ENCODE measurements at places on chromosomes 16 and 17.

DNA sequence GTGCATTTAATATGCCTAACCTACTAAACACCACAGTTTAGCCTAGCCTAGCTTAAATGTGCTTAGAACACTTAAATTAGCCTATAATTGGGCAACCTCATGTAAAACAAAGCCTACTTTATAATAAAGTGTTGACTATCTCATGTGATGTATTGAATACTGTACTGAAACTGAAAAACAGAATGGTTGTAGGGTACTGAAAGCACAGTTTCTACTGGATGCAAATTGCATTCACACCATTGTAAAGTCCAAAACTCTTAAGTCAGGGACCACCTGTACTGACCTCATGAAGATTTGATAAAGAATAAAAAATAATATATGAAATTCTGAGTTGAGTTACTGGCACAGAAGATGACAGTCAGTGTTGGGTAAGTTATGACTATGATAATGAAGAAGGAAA, 625.4 kb upstream of the SOX9 start:
- no peak for DNase-seq

DNA sequence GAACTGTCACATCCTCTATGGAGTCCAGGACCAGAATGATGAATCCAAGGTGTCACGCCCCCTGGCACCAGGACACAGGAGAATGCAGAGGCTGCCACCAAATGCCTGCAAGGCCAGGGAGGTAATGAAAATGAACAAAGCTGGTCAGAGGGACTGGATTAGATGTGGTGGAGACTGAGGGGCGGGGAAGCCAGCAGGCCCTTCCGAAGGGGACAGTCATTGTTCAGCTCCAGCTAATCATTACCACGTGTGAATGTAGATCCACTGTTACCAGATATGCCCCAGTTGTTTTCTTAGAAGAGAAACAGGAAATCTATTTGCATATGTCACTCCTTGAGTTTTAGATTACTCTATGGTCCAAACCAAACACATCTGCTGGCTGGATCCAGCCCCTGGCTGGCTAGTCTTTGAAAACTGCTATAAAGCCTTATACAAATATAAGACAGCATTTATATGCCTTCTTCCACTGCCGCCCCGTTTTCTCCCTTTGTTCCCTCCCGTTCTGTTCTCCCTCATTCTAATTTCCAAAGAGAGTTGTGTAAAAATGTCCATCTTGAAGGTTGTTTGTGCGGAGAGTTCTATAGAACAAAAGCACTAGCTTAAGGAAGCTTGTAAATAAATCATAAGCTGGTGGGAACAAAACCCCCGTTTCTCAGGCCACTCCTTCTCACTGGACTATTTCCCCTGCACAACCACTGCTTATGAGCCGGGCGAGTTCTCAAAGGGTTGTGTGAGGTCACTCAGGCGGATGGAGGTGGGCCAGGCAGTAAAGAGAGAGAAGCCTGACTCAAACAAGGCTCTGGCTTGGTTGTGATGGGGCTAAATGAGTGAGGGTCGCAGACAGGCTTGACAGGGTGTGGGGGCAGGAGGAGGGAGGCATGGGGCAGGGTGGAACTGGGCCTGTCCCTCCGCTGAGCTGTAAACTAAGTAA, 14.2 kb downstream of the CRYM start:
- DNase-seq = no peak

- no peak for DNase-seq
Measured at GRCh38 chr17:71402661-71403141, 718.1 kb upstream of the SOX9 start.

DNA sequence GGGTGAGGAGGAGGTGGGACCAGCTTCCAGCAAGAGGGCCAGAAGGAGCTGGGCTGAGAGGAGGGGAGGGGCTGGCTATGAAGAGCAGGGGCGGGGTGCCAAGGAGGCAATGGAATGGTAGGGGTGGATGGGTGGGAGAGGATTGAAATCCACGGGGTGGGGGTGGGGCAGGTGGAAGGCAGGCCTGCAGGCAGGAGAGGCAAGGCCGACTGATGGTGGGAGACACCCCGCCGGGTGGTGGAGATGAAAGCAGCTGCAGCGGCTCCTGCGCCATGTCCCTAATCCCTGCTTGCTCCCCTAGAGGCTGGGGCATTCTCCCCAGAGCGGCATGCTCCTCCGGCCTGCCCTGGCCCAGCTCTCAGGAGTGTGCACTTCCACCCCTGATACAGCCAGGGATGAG, 27.8 kb upstream of the TAC4 start:
- DNase-seq = no peak

DNA sequence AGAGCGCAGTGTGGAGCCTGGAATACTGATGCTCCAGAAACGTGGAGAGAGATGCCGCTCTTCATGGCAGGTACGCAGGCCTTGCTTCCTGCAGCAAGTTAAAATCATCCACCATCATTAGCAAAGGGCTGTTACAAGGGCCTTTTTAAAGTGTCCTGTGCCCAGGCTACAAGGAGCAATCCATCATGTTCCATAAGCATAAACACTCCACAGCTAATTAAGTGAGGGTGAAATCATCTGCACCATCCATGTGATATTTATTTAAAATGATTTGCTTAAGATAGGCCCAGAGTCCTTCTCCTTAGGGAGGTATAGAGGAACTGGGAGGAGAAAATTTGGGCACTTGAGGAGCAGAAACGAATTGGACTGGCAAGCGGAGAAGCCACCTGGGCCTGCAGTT, 372.1 kb downstream of the XYLT1 start:
- DNase-seq = no peak

DNA sequence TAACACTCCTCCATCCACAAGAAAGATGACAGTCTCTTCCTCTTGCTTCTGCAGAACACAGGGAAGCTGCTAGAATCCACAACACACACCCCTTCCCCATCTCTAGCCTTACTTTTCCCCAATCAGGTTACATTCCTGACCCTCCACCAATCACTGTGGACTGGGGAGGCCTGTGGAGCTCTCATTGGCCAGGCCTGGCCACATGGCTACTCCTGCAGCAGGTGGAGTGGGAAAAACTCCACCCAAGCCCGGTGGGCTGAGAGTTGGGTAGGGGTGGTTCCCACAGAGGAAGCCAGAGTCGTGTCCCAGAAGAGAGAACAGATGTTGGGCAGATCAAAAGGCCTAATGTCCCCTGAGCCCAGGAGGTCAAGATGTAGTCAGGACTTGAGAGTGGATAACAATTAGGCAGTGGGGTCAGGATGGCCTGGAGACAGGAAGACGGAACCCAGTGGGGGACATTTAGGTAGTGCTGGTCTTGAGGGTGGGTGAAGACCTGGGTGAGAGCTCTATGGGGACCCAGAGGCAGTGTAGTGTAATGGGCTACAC, 22.1 kb downstream of the COQ7 start:
- no peak for DNase-seq

- DNase-seq = no peak
Measured at GRCh38 chr17:76718516-76718915, 7.8 kb upstream of the MXRA7 start.

DNA sequence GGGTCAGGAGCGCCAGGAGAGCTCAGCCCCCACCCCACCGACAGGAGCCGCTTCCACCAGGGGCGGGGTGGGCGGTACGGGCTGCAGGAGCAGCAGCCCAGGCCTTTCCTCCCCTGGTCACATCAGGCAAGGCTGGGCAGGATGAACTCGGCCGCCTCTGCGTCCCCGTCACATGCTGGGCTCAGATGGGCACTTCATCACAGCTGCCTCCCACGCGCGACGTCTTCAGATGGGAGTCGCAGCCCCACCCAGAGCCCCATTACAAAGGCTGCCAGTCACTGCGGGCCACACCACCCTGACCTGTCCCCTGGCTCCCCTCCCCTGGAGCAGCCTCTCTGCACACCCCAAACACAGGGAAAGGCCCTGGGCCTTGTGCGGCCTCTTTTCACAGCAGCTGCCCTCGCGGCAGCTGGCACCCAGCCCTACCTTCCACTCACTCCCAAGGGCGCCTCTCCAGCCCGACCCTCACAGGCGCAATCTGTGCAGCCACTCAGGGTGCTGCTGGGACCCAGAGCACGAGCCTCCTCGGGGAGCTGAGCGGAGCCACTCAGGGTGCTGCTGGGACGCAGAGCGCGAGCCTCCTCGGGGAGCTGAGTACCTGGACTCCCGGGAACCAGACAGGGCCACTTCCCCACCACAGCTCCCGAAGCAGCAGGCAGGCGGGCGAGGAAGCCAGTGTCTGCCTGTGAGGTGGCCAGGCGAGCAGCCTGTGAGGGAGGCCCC, 4.7 kb downstream of the ZNF598 start:
- no peak for DNase-seq

GRCh38 chr17:63946440-63947363, 14.6 kb upstream of the CD79B start:
- DNase-seq = peak; percentile 33

DNA sequence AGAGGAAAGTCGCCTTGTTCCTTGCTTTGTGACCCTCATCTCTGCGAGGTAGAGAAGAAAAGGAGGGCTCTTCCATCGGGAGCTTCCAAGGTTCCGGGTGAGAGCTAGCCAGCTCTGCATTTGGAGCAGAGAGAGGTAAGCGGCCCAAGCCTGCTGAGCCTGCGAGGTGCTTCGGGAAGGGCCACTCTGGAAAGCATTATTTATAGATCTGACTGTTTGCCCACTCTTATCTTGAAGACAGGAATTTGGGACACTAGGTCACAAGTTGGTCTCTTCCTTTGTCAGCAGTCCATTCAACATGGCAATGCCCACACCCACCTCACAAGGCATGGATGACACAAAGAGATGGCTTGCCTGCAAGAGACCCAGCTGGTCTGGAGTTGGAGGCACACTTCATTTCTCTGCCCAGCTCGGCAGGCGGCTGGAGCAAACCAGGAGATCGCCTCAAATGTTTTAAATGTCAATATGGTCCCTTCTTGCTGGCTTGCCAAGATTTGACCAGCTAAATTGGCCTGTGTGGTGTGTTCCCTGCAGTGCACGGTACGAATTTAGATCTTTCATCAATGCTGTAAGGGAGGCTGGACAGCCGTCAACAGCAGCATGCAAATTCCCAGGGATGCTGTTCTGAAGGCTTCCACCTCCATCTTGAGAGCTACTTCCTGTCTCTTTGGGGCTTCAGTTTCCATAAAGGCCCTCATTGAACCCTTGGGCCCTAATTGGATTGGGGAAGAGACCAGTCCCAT, 19.5 kb downstream of the CBX4 start:
- DNase-seq = no peak

DNA sequence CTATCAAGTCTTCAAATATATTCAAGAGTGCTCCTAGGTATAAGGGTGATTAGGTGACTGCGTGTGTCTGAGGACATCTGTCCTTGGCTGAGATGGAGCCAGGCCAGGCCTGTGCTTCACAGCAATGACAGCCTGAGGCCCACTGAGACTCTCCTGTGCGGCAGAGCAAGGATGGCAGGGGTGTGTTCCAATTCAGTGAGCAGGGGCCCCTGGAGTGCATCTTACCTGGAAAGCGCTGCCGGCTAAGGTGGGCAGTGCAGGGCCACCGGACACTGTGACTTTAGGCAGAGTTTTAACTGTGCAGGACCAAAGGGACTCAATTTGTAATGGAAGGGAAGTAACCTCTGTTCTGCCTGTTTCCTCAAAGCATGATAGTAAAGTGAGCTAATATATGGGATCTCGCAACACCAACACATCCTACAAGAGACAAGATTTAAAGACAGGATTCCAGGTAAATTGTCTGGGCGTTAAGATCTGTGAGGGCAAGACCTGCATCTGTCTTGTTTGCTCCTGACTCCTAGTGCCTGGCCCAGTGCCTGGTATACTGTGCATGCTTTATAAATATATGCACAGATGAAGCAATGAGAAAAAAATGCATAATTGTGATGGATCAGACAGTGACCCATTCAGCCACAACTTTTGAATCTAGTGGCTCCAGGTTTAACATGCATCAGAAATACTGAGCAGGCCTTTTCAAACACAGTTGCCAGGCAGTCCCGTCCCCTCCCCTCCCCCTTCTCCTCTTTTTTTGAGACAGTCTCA, 86.7 kb downstream of the MRC2 start:
- no peak for DNase-seq

DNA sequence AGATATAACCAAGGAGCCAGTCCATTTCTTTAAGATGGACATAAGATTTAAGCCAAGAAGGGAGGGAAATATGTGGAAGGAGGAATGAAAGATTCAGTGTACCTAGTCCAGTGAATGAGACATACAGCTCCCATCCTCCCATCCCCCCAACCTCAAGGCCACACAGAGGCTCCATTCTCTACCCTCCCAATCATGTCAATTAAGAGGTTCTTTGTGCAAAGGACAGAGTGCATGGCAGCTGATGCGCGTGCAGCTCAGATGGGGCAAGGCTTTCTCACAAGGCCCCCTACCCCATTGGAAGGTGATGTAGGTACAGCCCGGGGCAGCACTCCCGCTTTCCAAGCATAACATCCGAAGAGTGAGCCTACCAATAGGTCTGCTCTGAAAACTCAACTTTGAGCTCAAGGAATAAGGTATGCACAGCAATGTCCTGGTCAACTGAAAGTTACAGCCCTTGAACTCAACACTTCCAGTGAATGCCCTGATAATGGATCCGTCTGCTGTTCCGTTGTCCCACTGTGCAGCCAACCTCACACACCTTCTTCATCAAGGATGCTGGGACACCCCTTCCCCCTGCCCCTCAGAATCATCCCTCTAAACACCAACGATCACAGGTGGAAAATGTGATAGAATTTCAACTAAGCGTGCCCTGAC, 458.1 kb downstream of the SOX9 start:
- no peak for DNase-seq

- no peak for DNase-seq
Measured at GRCh38 chr17:67164302-67164701, 80.7 kb downstream of the HELZ start.

- DNase-seq = no peak
Measured at GRCh38 chr16:47523342-47524006, 62.3 kb downstream of the PHKB start.

DNA sequence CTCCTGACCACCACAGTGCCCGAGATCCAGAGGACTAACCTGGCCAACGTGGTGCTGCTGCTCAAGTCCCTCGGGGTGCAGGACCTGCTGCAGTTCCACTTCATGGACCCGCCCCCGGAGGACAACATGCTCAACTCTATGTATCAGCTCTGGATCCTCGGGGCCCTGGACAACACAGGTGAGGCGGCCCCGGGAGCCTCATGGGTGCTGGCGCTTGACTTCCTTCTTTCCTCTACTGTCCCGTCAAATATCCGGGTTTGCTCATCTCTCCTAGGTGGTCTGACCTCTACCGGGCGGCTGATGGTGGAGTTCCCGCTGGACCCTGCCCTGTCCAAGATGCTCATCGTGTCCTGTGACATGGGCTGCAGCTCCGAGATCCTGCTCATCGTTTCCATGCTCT, 13.7 kb downstream of the DHX38 start:
- no peak for DNase-seq
